Suppressor macrophage treated with lipopolysaccharide for 4 hours (primary cell): ENCODE measurements at places on chromosomes 13 and 19.

DNA sequence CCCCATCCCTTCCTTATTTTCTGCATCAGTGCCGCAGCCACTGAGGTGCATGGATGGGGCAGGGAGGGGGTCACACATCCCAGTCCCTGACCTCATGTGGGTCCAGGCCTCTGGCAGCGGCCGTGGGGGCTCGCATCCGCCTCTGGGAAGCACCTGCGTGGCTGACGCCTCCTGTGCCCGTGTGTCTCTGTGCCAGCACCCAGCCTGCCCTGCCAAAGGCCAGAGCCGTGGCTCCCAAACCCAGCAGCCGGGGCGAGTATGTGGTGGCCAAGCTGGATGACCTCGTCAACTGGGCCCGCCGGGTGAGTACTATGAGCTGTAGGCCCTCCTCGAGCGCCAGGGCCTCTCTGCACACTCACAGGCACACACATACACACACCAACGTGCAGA, 4.9 kb downstream of the NDUFS7 start:
- DNase-seq = no peak

- no peak for DNase-seq
Measured at GRCh38 chr19:7926727-7927604, 1.0 kb upstream of the CTXN1 start.

DNA sequence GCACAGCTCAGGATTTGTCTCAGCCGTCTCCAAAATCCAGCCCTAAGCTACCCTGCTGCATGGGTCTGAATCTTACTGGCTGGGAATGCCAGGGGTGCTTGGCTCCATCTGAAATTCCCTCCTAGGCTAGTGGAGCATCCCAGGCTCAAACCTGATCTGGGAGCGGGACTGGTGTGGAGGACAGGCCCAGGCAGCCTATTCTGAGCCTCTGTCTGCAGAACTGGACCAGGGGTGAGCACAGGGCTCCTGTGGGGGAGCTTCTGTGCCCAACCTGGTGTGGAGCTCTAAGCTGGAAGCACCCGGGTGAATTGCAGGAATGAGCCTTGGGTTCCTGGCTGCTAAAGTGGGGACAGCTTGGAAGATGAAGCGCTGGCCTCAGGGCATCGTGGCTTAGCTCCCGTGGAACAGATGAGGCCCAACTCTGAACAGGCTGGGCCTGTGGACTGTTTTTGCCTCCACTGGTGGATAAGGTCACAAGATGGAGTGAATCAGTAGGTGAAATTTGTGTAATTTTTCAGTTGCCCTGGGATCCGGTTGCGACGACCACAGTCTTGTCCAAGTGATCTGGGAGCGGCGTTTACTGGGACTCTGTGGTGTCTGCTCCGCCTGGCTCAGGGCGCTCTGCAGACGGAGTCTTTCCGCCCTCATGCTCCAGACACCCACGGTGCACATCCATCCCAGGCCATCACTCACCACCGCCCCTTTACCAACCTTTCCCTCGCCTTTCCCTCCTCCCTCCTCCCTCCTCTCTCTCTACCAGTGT, 79.5 kb downstream of the TEX29 start:
- no peak for DNase-seq

DNA sequence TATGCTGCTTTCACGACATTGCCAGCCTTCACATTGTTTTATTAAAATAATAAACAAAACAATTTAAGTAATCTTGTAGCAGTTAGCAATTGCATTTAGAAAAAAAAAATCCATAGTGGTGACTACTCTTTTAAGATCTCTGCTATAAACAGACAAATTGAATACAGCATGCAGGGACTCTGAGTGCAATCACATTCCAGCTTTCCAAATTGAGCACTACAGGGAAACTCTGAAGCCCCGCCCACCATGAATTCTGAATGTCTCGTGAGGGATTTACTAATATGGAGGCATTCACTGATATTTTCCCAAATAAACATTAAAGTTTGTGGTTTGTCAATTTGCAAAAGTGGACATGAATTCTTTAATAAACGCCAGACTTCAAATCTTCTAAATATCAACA, 698.8 kb downstream of the LIG4 start:
- DNase-seq = no peak

GRCh38 chr19:3625996-3626472, 556 bp downstream of the CACTIN start:
- peak; percentile 13 for DNase-seq

- DNase-seq = no peak
Measured at GRCh38 chr13:42283574-42283973, 11.6 kb downstream of the AKAP11 start.

DNA sequence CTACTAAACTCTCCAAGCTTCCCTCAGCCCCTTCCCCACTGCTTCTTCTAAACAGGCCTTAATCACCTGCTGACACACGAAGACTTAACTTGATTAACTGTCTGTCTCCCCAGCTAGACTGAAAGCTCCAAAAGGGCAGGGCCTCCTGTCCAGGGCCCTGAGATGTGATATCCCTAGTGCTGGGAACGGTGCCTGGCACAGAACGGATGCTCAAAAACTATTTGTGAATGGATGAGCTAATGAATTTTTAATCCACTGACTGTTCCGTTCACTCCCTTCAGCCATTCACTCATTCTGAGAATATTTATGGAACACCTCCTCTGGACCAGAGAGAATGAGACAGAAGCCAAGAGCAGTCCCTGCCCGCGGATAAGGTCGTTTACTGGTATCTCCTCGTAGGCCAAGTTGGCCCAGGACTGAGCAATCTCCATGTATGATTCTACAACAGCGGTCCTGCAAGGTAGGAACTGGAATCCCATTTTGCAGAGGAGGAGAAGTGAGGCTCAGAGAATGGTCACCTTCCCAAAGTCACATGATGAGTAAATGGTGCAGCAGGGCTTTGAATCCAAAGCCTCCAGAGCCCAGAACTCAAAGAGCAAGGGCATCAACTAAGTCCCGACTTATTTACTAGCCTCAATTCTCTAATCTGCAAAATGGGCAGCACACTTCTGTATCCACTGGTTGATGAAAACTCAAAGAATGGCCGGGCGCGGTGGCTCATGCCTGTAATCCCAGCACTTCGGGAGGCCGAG, 3.4 kb downstream of the DMWD start:
- DNase-seq = no peak

- DNase-seq = no peak
Measured at GRCh38 chr19:8468761-8469373, 24.1 kb downstream of the HNRNPM start.

DNA sequence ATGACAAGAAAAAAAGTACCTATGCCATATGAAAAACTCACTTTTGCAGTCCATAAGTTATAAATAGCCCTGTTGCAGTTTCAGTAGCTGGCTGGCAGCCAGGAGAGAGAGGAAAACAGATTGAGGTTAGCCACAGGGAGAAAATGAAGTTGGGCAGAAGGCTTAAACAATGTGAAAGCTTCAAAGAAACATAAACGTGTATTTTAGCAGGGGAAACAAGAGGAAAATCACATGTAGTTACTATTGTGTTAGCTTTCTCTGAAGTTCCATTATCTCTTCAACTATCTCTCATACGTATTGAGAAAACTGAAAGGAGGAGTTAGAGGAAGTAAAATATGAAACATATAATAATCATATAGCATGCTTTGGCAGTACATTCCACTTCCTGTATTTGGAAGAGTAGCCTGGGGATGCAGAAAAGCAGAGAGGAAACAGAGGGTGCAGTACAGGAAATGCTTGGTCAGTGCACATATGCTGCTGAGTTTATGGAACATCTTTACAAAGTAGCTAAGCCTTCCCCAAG, 1551.1 kb downstream of the EFNB2 start:
- DNase-seq = peak; percentile 69

DNA sequence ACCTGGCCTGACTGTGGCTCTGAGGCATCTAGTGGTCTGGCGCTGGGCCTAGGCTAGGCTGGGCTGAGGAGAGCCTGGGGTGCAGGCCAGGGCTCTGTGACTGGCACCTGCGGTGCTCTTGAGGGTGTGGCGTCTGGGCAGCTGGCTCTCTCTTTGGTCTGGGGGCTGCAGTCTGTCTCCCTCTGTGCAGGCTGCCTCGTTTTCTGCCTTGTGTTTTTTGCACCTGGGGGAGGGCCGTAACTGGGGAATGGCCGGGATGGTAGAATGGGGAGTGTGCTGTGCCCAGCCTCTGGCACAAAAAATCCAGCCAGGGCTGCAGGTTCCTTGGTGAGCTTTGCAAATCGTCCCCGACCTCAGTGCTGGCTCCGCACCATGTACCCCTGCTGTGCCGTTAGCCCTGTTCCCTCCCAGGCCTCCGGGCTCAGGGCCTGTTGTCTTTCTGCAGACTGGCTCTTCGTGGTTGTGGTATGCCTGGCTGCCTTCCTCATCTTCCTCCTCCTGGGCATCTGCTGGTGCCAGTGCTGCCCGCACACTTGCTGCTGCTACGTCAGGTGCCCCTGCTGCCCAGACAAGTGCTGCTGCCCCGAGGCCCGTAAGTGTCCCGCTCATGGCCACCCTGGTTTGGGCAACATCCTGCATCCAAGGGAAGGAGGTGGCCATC, 6.5 kb upstream of the USF2 start:
- no peak for DNase-seq
